Psoas muscle (tissue), 8 donors: ENCODE measurements at places on chromosomes 6 and 20. TPM values are rescaled to one million over a fixed set of nuclear protein-coding genes. Genes with fewer than 3 reads are reported as not detected.

The EEF1A2 gene
- 2,020 TPM for total RNA-seq

The DEFB132 gene
- total RNA-seq: not detected

- H3K4me3 ChIP-seq: no peak overlapping the region
- H3K4me1 ChIP-seq: no peaks in the 10 kb centered on the region
- no peaks in the 10 kb centered on the region for H3K36me3 ChIP-seq
- no peak overlapping the region for H3K27ac ChIP-seq
These were observed 20.9 kb upstream of the STK35 start for GRCh38 chr20:2080532-2081224.

- H3K4me3 ChIP-seq: no peak overlapping the region
- no peaks in the 10 kb centered on the region for H3K27me3 ChIP-seq
- peak overlapping the region; percentile 69 for H3K27ac ChIP-seq
- H3K4me1 ChIP-seq: peaks cover 14% of the 10 kb centered on the region
- H3K36me3 ChIP-seq: no peaks in the 10 kb centered on the region
- no peak for DNase-seq
These were observed 54.6 kb downstream of the GMPR start for GRCh38 chr6:16292942-16293341.

DNA sequence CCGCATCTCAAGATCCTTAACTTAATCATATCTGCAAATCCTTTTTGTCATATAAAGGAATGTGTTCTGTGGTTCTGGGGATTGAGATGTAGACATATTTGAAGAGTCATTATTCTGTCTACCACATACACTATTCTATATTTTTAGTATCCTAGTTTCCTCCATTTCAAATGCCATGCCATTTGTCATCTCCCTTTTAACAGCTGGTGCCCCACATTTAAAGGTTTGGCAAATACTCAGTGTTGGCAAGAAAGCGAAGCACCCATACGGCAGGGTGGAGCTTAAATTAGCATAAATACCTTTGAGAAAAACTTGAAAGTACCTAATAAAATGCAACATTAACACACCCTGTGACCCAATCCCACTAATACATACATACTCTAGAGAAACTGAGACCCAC lies 31.7 kb downstream of the PAK5 start:
- no peak overlapping the region for H3K4me3 ChIP-seq
- no peaks in the 10 kb centered on the region for H3K4me1 ChIP-seq
- H3K27me3 ChIP-seq: no peaks in the 10 kb centered on the region
- no peak for DNase-seq
- no peaks in the 10 kb centered on the region for H3K36me3 ChIP-seq
- no peak overlapping the region for H3K27ac ChIP-seq

- H3K36me3 ChIP-seq: no peaks in the 10 kb centered on the region
- peaks cover 38% of the 10 kb centered on the region for H3K4me1 ChIP-seq
- H3K4me3 ChIP-seq: no peak overlapping the region
- H3K27ac ChIP-seq: no peak overlapping the region
These were observed 26.9 kb downstream of the CFAP61 start for GRCh38 chr20:20079102-20079784.

GRCh38 chr6:128307671-128308070 lies 212.7 kb downstream of the PTPRK start:
- no peaks in the 10 kb centered on the region for H3K4me1 ChIP-seq
- no peak overlapping the region for H3K27ac ChIP-seq
- no peak overlapping the region for H3K4me3 ChIP-seq
- H3K36me3 ChIP-seq: no peaks in the 10 kb centered on the region
- no peak for DNase-seq

The VIP gene
- total RNA-seq: not detected

- H3K27me3 ChIP-seq: no peaks in the 10 kb centered on the region
- H3K4me3 ChIP-seq: no peak overlapping the region
- H3K36me3 ChIP-seq: no peaks in the 10 kb centered on the region
- DNase-seq: no peak
- no peaks in the 10 kb centered on the region for H3K4me1 ChIP-seq
These were observed 357.1 kb upstream of the POU3F2 start for GRCh38 chr6:98477231-98477630.
